ENCODE measurements at places on chromosomes 4 and X.

DNA sequence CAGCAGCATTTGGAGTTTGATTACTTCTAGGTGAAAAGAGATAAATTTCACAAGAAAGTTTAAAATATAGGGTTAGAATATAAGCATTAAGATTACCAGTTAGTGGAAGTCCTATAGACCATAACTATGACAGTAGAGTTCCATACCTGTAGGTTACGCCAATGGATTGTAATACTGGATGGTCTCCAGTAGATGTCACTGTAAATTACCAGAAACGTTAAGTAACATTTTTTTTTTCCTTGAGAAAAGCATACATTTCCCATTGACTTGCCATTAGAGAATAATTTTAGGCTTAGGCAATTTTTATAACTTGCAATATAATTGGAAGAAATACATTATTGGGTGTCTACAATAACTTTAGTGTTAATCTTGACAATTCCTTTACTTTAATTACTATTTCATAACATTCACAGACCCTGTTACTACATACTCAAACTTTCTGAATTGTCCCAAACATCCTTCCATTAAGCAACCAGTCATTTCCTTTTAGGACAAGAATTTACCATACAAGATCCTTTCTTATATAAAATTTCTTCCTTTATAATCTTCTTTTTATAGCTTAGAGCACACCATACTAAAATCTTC is 304.1 kb upstream of the TECRL start:
- DNase-seq: no peak

- DNase-seq: no peak
These were observed 380.6 kb downstream of the RAB28 start for GRCh38 chr4:13103382-13104015.

GRCh38 chrX:74238771-74239170 is 65.2 kb upstream of the ZCCHC13 start:
- no peak for DNase-seq

DNA sequence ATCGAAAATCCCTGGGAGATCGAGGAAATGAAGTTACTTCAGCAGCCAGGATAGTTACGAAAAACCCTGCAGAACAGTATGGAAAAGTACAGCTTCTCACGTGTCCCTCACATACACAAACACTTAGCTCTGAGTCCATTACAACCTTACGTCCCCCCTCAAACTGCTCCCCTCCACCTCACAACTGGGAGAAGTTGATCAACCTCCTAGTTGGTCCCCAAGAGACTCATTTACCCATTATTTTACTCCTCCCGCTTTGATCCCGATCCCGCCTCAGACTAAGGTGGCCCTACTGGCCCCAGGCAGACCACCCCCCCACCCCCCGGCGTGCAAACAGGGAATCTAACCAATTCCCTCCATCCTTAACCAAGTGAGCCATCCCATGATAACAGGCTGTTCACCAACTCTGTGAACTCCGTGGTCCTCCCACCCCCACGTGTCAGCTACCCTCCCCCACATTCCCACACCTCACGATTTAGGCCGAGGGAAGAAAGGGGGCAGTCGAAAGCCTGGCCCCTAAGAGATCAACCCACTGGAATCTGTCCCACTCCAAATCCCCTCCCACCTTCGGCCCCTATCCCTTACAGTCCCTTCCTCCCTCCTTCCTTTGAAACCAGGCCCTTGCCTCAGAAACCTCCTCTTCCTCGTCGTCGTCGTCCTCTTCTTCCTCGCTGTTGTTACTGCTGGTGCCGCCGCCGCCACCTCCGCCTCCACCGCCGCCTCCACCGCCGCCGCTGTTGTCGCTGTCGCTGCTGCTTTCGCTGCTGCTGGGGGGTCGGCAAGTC is 755 bp downstream of the ANKRD17 start:
- peak; percentile 40 for DNase-seq

DNA sequence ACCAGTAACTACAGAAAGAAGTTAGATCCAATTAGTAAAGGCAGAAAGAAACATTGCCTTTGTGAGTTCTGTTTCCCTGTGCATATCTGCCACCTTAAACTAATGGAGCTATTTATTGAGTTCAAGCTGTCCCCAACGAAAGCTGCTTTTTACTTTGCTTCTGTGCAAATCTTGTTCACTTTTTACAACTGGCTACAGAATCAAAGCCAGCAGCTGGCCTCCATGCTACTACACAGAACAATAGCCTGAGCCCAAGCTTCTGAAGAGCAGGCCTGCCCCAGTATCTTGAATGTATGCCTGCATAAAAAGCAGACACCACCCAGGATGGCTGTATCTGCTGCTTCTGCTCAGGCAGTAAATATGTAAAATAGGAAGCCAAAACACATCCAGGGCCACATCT is 28.1 kb downstream of the ANK2 start:
- DNase-seq: no peak

DNA sequence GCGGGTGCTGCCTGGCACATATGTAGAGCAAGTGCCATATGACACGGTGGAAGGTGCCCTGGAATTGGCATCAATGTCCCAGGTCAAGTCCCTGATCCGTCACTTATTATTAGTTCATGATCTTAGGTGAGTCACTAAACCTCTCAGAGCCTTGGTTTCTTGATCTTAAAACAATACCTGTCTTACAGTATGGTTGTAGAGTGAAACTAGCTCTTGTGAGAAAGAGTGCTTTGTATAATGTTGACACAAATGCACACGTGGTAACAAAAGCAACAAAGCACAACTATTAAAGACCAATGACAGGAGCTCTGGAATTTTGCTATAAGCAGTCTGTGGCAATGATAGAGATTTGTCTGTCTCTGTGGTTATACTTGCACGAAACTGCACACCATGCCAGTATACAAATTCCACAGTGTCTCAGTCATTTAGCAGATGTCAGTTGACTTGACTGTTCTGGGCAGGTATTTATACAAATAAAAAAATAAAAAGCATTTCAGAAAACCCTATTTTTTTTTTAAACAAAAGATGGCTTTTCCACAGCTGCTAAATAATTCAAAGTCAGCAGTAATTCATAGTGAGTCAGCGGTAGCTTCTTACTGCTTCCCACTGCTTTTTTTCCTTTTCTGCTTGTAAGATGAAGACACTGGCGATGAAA is 19.7 kb upstream of the ACSL1 start:
- DNase-seq: no peak

GRCh38 chrX:74423289-74423998 is 2.2 kb downstream of the SLC16A2 start:
- DNase-seq: no peak

- no peak for DNase-seq
These were observed 455.6 kb downstream of the TMA16 start for GRCh38 chr4:163949976-163950601.

- no peak for DNase-seq
These were observed 59.0 kb downstream of the ANXA10 start for GRCh38 chr4:168151327-168151726.

DNA sequence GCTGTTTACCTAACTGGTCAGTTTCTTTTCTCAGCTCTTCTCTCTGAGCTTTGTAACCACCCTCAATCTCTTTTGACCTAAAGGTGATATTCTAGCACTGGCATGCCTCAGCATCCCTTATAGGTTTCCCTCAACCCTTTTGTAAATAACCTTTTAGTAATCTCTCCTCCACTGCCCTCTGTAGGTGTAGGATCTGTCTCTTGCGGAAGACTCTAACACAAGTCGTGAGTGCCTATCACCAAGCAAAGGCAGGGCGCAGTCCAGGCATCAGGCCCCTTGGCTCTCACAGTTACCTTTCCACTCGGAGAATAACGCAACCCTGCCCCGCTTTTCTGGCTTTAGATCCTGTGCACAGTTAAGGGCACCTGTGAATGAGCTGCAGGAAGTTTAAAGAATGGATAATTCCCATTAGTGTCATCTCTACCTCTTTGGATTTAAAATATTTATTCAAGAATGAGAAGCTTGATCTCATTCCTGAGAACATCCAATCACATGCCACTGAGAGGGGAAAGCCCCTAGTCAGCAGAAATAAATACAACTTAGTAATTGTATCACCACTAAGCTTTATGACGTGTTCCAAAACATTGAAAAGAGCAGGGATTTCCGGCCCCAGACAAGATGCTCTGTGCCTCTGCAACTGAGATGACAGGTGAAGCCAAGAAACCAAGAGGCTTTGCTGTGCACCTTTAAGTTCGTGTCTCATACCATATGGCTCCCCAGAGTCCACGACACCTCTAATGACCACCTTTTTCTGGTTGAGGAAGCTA is 58.8 kb downstream of the SPINK2 start:
- peak; percentile 35 for DNase-seq

- DNase-seq: no peak
These were observed 4.1 kb upstream of the USP11 start for GRCh38 chrX:47228550-47229270.

DNA sequence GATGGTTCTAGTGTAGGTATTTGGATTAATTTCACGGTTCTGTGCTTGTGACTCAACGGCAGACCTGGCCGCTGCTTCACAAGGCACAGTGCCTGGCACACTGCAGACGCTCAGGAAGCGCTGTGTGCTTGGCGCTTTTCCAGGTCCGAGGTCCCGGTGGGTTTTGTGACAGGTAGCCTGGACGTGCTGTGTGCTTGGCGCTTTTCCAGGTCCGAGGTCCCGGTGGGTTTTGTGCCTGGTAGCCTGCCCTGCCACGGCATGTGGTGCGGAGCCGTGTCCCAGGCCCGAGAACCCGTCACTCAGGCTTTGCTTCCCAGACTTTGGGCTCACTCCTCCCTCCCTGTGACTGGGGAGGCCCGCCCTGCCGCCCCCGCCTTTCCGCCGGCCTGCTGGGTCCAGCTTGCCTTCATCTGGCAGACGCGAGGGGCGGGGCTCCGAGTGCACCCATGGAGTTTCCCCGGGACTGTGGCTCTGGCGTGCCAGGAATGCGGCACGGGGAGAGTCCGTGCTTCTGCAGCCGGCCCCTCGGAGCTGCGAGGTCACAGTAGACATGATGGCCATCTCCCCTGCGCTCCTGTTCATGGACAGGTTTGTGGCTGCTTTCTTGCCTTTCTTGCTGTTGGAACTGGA is 44.2 kb downstream of the TBC1D14 start:
- no peak for DNase-seq

DNA sequence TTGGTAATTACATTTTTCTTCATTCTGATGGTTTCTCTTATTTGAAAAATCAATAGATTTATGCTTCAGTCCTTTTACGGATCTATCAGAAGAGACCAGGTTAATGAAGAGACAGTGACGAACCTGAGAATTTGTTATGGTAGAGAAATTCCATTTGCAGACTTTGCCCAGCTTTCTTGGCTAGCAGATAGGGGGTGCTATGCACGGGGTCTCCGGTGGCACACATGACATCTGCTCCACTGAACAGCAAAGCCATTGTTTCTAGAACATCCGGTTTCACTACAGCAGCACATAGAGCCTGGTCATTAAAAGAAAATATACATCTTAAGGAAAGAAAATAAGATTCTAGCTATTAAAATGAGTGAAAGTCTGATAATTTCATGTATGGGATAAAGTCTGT is 85.1 kb downstream of the ARAP2 start:
- no peak for DNase-seq

DNA sequence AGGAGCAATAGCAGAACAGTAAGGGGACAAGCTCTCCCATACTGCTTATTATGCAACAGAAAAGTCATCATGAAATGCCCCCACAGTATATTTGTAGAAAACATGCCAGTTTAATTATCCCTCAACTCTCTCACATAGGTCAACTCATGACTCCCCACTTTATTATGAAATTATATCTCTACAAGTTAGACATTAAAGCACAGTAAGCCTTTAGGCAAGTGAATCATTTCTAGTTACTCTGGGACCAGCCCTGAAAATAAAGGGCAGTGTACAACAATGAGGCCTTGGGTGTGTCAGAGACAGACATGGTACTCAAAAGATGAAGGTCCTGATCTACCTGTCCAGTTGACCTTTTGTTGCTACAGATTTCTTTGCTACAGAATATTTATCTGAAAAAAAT is 191.9 kb downstream of the FBXW7 start:
- DNase-seq: no peak

DNA sequence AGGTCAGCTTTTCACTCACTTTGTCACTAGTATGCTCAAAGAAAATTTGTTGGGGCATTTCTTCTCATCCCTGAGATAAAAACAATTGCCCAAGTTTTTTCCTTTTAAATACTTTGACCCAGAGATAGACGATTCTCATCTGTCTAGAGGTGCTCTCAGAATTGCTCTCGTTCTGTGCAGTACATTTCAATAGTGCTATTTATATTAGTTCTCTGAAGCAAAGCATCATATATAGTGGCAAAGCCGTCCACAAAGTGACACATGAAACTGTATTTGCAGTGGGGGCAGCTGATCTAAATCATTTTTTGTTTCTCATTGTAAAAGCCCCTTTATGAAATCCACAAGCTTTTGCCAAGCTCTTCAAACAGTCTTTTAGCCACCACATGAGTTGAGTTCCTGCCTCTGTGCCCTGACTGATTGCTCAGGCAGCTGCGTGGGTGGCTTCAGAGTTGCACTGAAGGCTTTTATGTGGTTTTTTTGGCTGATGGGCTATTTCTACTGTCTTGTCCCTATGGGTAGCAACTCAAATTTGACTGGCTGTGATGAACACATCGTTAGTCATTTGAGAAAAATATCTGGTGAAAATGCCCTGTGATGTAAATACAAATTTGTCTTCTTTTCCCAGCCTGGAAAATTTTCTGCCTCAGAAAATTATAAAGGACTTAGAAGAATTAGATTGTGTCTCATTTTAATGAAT is 119.1 kb upstream of the OTUD4 start:
- DNase-seq: peak; percentile 83

DNA sequence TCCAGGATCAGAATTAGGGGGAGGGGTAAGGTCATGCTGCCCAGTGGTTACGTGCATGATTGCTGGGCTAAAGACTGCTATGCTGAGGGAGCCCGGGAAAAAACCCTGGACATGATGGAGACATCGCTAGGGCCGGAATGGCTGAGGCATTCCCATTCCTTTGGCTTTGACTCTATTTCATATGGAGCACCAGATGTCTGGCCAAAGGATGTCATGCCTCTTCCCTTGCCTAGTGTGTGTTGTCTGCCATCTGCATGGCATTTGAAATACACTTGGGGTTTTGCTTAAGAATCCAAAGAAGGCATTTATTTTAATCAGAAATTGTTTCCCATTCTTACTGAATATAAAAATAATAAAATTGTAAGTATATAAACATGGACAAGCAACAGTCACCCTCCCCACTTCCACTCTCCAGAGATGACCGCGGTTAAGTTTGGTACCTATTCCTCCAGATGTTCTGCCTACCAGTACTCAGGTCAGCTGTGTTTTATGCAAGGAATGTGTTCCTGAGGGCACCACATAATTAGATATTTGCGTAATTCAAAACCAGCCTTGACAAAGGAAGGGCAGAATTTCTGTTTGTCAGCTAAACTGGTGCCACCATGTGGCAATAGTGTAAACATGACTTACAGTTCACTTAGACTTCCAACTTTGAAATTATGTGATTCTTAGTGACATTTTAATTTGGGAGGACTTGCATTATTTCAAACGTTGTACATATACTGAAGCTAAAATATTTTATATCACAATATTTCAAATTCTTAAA is 105.9 kb downstream of the CT47B1 start:
- DNase-seq: no peak
